ENCODE measurements at places on chromosomes 4 and X.

GRCh38 chrX:154374313-154375155 is at the start of gene FLNA:
TSS of gene FLNA (minus strand) at chrX:154374634. CDS start at chrX:154371245, 3,389 bp downstream.
- DNase-seq, result peak; percentile 77

- no peak for DNase-seq
Observed at GRCh38 chr4:5980436-5981155, 37.6 kb downstream of the C4orf50 start.

GRCh38 chrX:100447655-100448397 is 37.8 kb upstream of the PCDH19 start:
- peak; percentile 23 for DNase-seq

GRCh38 chr4:166827167-166827566 is 407.1 kb downstream of the SPOCK3 start:
- DNase-seq, result no peak

- no peak for DNase-seq
Observed at GRCh38 chrX:112473654-112474053, 206.1 kb downstream of the LHFPL1 start.

GRCh38 chrX:1207496-1208025 is 4.9 kb downstream of the CRLF2 start:
- no peak for DNase-seq

DNA sequence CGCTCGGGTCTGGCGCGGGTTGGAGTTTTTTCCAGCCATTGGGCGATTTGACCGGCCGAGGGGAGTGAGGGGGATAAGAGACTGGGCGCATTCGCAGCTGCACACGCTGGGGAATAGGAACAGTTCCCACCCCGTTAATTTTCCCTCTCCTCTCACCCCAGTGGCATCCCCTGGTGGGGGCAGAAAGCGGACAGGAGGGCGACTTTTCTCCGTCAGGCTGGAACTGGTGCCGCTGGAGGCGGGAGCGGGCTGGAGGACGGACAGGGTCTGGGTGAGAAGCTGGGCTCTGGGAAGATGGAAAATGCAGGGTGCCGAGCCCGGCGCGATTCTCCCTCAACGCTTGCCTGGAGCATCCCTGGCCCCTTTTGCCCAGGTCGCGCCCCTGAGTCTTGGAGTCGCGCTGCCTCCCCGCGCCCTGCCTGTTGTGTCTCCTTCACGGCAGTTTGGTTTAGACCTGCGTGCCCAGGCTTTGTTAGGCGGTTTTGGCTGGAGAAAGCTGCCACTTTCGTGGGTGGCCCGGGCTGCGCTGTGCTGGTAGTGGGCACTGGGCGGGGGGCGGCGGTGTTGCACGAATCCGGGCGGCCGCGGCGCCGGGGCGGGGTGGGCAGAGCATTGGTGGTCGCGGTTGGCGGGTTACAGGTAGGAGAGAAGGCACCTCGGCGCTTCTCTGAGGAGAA is 2.0 kb downstream of the ADGRL3 start:
- peak; percentile 40 for DNase-seq

DNA sequence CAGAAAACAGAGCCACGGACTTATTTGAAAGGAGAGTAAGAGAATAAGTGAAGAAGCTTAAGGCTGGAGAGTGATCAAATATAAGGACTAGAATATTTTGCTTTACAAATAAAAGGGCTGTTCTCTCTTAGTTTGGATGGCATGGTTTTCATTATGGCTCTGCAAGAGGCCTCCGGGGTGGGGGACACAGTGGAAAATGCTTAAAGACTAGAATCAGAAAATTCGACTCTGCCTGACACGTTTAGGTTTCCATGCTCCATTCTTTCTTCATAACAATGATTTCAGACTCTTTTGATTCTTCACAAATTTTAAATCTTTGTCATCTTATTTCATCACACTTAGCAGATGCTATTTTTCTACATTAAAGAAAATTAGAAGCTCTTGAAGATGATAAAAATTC is 632.4 kb upstream of the BOD1L1 start:
- DNase-seq, result peak; percentile 26
